ENCODE measurements at places on chromosomes 1 and 21.

- DNase-seq, result no peak
Observed at GRCh38 chr1:221149111-221149510, 269.9 kb downstream of the HLX start.

DNA sequence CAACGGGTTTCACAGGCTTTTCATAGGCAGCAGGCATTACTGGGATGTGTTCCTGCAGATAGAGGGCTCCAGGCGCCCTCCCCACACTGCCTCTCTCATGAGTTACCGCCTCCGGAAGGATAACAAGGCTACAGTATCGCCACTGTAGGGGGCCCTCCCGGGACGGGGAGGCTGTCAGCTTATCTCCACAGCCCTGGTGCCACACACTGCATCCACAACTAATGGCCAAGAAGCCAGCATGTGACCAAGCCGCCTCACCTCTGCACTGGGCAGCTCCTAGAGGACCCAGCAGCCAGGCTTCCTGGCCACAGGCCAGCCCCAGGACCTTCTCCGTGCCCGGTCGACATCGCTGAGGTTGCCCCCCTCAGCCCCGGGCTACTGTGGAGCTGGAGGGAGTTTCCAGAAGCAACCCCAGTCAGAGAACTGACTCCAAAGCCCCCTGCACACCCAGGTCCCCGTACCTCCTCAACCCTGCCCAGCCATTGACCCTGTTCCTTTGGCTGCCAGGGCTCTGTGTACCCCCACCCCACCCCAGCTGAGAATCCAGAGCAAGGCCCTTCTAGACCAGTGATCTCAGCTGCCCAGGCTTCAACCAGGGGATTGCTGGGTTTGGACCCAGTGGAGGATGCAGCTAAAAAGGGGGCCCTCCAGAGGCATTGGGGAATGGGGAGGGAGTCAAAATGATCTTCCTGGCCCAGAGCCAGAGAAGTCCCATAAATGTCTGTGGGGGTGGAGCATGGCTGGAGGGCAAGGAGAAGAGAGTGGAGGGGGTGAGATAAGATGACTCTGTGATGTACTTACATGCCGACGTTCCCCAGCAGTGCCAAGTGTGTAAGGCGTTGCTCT is 45.0 kb downstream of the NEK2 start:
- no peak for DNase-seq

- DNase-seq, result no peak
Observed at GRCh38 chr1:167782946-167783345, 61.2 kb downstream of the MPZL1 start.

- DNase-seq, result no peak
Observed at GRCh38 chr21:41247561-41248545, 68.7 kb upstream of the FAM3B start.

DNA sequence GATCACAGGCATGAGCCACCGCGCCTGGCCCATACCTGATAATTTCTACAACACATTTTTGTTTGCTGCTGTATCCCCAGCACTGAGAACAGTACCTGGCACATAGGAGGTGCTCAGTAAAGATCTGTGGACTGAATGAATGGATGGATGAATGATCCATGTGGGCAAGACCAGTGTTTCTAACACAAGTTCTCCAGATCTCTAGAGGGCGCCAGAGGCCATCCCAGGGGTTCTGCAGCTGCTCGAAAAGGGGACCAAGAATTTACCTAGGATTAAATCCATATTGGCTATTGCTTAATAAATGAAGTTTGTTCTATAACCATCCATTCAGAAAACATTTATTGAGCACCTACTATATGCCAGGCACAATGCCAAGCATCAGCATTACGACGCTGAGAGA is 167.7 kb downstream of the ACTL8 start:
- DNase-seq, result peak; percentile 26

DNA sequence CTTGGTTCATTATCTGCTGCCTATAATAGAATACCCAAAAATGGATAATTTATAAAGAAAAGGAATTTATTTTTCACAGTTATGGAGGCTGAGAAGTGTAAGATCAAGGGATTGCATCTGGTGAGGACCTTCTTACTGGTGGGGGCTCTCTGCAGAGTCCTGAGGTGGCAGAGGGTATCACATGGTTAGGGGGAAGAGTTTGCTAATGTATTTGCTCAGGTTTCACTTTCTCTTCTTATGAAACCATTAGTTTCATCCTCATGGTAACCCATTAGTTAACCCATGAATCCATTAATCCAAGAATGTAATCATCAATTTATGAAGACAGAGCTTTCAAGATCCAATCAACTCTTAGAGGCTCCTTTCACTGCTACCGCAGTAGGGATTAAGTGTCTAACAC is 120.6 kb downstream of the DNM3 start:
- DNase-seq, result no peak

GRCh38 chr1:183733715-183734114 is 71.2 kb upstream of the RGL1 start:
- DNase-seq, result no peak

- no peak for DNase-seq
Observed at GRCh38 chr1:88324899-88325298, 359.2 kb upstream of the PKN2 start.

DNA sequence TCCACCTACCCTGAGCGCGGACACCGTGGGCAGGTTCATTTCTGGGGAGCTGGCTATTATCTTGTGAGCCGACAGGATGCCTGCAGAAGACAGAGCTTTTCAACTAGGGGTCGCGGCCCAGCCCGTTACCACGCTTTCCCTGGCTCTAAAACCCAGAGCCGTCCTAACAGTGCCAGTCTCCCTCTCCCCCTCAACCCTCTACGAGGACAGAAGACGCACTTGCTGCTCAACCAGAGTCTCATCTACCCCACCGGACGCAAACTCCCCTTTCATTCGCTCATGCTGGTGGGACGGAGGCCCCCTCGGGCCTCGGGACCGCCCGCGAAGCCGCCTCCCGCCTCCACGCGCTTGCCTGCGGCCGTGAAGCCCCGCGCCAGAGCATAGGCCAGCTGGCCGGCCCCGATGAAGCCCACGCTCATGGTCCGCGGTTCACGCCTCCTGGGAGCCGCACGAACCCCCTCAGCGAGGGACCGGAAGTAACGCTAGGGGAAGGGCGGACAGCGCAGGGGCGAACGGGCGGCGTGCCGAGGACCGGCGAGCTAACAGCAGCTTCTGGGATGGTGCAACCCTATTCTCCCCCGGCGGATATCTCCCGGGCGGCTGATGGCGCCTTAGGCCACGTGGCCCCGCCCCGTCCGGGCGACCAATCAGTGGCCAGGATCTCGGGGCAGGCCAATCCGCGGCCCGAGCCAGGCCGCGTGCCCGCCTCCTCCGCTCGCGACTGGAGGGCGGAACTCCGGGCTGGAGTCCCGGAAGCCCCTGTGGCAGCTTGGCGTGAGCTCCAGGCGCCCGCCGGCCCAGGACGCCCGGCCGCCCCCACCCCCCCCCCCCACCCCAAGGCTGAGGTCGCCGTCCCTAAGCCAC is at the start of gene PYCR2:
Gene PYCR2, minus strand, starts transcription at position 559 of the 864 bp plus-strand sequence. Its CDS starts 140 bp downstream, at position 419.
- peak; percentile 93 for DNase-seq

DNA sequence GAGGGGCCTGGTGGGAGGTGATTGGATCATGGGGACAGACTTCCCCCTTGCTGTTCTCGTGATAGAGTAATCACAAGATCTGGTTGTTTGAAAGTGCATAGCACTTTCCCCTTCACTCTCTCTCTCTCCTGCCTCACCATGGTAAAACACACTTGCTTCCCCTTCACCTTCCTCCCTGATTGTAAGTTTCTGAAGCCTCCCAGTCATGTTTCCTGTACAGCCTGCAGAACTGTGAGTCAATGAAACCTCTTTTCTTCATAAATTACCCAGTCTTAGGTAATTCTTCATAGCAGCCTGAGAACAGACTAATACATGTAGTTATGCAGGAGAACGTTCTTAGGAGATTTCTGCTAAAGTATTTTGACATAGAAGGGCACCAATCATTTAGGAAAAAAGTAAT is 59.9 kb upstream of the FBXO28 start:
- no peak for DNase-seq

DNA sequence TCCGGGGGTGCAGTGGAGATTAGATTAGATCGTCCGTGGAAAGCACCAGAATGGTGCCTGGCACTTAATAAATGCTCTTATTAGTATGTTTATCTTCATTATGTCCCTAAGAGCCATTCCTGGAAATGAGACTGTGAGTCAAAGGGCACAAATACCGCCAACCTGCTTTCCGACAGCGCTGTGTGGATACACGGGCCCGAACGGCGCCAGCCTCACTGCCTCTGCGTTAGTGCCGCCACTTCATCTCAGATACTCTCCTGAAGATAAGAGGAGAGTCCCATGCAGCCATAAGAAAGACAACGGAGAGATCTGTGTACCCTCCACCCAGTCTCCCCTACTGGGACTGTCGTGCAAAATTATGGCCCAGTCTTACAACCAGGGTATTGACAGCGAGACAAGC is 22.0 kb downstream of the PDE9A start:
- DNase-seq, result no peak

- no peak for DNase-seq
Observed at GRCh38 chr1:100009458-100009857, 39.7 kb downstream of the SLC35A3 start.

GRCh38 chr1:107954719-107955415 is 10.1 kb downstream of the VAV3 start:
- DNase-seq, result no peak

GRCh38 chr1:55877437-55878232 is 662.5 kb upstream of the USP24 start:
- DNase-seq, result no peak

DNA sequence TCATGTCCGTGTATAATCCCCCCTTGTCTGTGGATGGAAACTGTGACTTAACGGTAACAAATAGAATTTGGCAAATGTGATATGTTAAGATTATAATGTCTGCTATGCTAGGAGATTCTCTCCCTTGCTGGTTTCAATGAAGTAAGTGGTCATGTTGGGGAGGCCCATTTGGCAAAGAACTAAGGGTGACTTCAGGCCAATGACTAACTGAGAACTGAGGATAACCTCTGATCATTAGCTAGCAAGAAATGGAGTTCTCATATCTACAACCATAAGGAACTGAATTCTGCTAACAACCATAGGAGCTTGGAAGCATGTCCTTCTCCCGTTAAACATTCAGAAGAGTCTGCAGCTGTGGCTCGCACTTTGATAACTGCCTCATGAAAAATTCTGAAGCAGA is 2.3 kb downstream of the IFI44L start:
- no peak for DNase-seq

- peak; percentile 21 for DNase-seq
Observed at GRCh38 chr21:26842974-26843932, 2.0 kb downstream of the ADAMTS1 start.

DNA sequence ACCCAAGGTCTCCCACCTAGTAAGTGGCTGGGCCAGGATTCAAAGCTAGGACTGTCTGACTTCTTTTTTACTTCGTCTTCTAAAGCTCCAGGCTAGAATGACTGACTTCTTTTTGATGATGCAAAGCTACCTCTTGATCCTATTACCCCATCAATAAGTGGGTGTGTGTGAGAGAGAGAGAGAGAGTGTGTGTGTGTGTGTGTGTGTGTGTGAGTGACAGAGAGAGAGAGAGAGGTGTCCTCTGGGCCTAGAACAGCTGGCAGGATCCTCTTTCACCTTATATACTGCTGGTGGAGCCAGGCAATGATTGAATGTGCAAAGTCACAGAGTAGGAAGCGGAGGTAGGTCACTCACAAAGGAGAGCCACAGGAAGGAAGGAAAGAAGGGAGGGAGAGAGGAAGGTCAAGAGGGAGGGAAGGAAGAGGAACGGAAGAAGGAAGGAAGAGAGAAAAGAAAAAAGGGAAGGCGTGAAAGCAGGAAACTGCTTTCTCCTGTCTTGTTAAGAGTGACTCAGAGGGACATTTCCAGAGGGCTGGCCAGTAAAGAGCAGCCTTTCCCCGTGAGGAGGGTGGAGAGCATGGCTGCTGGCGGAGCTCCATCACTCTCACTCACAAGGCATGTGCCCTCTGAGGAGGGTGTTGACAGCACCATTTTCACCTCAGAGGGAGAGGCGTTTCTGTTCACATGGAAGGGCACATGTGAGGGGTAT is 68.9 kb downstream of the CDC7 start:
- no peak for DNase-seq

DNA sequence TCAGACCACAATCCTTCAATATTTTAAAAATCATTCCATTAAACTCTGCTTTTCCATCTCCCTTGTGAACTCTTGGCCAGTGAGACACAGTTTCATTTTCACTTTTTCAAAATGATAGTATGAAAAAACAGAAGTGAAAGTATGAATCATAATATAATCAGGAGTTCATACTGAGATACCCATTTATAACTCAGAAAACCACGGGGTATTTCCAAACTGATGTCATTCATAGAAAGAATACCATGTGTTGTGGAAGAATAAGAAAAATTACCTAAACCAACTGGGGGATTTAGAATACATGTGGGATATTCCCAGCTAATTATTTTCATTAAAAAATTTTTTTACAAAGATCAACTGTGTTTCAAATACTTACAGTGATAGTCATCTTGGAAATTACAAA is 149.9 kb downstream of the MRPL39 start:
- no peak for DNase-seq

DNA sequence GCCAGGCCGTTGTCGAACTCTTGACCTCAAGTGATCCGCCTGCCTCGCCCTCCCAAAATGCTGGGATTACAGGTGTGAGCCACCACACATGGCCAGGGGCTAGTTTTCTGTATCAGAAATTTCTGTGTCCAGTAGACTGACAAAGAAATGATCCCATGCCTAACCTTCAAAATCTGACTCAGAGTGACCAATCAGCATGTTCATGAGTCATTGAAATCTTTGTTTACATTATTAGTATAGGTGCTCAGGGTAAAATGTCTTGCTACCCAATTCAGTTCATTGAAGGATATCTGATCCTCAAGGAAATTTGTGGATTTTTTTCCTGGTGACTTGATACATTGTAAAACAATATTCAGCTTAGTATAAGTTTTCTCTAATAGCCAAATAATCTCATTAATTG is 11.0 kb upstream of the LDLRAD2 start:
- DNase-seq, result no peak

DNA sequence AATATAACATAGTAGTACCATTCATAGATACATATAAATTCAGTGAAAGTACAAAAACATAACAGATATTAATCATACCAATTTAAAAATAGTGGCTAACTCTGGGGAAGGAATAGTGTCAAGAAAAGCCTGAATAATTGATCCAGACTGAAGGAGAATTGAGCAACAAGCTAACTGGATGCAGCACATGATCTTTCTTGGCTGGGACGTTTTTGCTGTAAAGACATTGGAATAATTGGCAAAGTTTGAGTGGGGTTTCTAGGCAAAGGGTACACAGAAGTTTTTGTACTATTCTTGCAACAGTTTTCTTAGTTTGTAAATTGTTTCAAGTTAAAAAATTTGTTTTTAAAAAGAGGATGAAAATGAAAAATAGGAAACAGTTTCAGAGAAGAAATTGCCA is 2.6 kb upstream of the SH3GLB1 start:
- no peak for DNase-seq

GRCh38 chr1:89994805-89995597 is at the start of gene ZNF326:
ZNF326 (plus strand) TSS chr1:89995110; CDS start chr1:89995258, 148 bp downstream.
- DNase-seq, result peak; percentile 95

GRCh38 chr1:100249155-100249536 is 488 bp downstream of the DBT start:
- DNase-seq, result no peak

- no peak for DNase-seq
Observed at GRCh38 chr1:55825461-55825860, 610.3 kb upstream of the USP24 start.

Data from stimulated activated CD4-positive, alpha-beta T cell treated with anti-CD3 and anti-CD28 coated beads, Interleukin-2, amount 100 ng/mL, for 24 hours (primary cell).